ENCODE measurements at places on chromosomes 3 and 15. TPM values are rescaled to one million over a fixed set of nuclear protein-coding genes. Genes with fewer than 3 reads are reported as not detected.

- DNase-seq = no peak
- no peaks in the 10 kb centered on the region for H3K27me3 ChIP-seq
- no peak overlapping the region for H3K4me3 ChIP-seq
- no peak overlapping the region for H3K27ac ChIP-seq
- H3K4me1 ChIP-seq = no peaks in the 10 kb centered on the region
Measured at GRCh38 chr3:174376346-174376745, 482.8 kb upstream of the NAALADL2 start.

DNA sequence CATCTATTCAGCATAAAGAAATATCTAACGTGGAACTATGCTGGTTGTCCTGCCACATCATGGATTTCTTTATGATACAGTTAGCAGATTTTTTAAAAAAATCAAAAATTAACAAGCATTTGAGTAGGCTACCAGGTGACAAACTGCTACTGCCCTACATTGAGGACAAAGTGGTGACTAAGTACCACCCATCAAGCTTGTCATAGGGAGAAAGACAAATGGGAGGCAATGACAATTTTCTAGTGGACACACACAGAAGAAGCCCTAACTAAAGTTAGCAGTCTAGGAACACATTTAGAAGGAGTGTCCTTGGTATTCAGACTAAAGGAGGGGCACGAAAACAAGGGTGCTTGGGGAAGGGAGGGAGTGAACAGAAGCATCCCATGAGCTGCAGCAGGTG lies 131.2 kb downstream of the TBL1XR1 start:
- no peak for DNase-seq
- H3K27ac ChIP-seq = no peak overlapping the region
- H3K4me3 ChIP-seq = no peak overlapping the region
- no peaks in the 10 kb centered on the region for H3K27me3 ChIP-seq

- H3K36me3 ChIP-seq = no peaks in the 10 kb centered on the region
- no peaks in the 10 kb centered on the region for H3K27me3 ChIP-seq
Measured at GRCh38 chr15:20341901-20342600, 199.5 kb downstream of the GOLGA6L6 start.

DNA sequence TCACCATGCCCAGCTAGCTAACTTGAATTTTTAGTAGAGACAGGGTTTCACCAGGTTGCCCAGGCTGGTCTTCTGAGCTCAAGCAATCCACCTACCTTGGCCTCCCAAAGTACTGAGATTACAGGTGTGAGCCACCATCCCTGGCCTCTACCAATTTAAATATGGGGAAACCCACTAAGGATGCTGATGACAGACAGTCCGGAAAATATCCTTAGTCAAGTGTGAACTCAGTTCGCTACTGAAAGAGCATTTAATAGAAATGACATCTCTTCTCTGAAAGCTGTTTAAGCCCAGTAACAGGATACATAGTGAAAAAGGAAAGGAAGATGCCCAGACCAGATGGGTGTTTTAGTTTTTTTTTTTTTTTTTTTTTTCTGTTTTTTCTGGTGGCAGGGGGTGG lies 7.7 kb upstream of the GRAMD2A start:
- peaks cover 34% of the 10 kb centered on the region for H3K4me1 ChIP-seq
- no peak overlapping the region for H3K4me3 ChIP-seq
- DNase-seq = no peak
- H3K36me3 ChIP-seq = peaks cover 88% of the 10 kb centered on the region
- H3K27me3 ChIP-seq = no peaks in the 10 kb centered on the region
- H3K27ac ChIP-seq = no peak overlapping the region

DNA sequence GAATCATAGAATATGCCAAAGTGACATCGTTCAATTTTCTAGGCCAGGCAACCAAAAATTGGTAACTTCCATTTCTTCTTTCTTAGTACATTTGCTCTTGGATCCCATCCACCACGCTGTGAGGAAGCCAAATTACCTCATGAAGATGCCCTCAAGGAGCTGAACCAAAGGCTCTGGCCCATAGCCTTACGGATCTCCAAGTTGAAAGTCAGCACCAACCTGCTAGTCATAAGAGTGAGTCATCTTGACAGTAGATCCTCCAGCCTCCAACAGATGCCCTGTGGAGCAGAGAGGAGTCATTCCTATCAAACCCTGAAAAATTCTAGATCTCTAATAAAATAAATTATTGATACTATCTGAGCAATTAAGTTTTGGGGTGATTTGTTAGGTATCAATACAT lies 322.5 kb upstream of the COL8A1 start:
- H3K27me3 ChIP-seq = no peaks in the 10 kb centered on the region
- H3K36me3 ChIP-seq = no peaks in the 10 kb centered on the region
- no peaks in the 10 kb centered on the region for H3K4me1 ChIP-seq
- no peak for DNase-seq

DNA sequence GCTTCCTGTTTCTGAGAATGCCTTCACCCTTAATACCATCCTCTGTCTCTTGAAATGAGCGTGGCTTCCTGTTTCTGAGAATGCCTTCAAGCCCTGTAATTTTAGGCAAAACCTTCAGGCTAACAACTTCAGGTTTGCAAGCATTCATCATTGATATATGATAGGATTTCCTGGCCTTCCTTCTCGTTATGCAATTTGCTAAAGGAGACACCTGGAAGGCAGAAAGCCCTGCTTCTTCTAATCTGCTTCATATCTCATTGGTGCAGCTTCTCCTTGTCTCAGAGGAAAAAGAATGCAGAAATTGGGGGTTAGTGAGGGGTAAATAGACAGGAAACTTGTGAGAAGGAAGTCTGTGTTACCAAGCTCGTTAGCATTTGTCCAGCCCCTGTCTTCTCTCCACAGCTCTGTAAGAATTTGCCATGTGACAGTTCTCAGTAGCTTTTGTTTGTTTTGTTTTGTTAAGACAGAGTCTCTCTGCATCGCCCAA lies 7.3 kb downstream of the ARL6IP5 start:
- peak overlapping the region; percentile 89 for H3K4me3 ChIP-seq

DNA sequence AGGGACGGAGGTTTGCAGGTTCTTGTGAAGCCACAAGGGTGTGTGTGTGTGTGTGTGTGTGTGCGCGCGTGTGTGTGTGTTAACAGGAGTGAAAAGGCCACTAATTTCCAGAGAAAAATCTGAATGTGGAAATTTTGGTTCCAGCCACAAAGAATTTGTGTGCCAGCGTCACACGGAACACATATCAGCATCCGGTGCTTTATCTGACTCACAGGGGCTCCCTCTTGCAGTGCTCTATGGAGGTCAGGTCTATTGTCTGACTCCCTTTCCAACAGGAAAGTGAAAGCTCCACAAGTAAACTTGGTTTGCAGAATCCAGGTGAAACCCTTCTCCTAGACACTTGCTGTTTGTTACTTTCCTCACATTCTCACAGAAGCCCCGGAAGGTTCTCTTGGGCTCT lies 6.2 kb downstream of the CLDN11 start:
- no peak overlapping the region for H3K27ac ChIP-seq
- H3K27me3 ChIP-seq = peaks cover 23% of the 10 kb centered on the region
- peaks cover 18% of the 10 kb centered on the region for H3K4me1 ChIP-seq
- no peaks in the 10 kb centered on the region for H3K36me3 ChIP-seq

GRCh38 chr15:27686369-27686768 lies 412.7 kb downstream of the OCA2 start:
- no peak for DNase-seq
- H3K4me3 ChIP-seq = no peak overlapping the region
- no peaks in the 10 kb centered on the region for H3K27me3 ChIP-seq
- no peaks in the 10 kb centered on the region for H3K4me1 ChIP-seq
- H3K36me3 ChIP-seq = no peaks in the 10 kb centered on the region

Gene SLC15A2
- 0.95 TPM for total RNA-seq

Gene GASK1A
- total RNA-seq = not detected

Gene CFAP20DC
- total RNA-seq = 0.98 TPM

Gene CPNE9
- total RNA-seq = 0.17 TPM

Gene ALG1L2
- not detected for total RNA-seq

Gene DHFR2
- 11.3 TPM for total RNA-seq

Gene FGF7
- total RNA-seq = not detected

Gene ZMYND10
- total RNA-seq = 1.3 TPM
